Dorsolateral prefrontal cortex (tissue), 122 donors: ENCODE measurements at places on chromosomes 4 and X.

GRCh38 chrX:3763111-3763510 lies 49.7 kb upstream of the PRKX start:
- DNase-seq, result no peak

- DNase-seq, result no peak
These were observed 419.4 kb downstream of the KCNIP4 start for GRCh38 chr4:21529214-21529613.

- no peak for DNase-seq
These were observed 41.8 kb downstream of the OCRL start for GRCh38 chrX:129581904-129582303.

- DNase-seq, result no peak
These were observed 57.8 kb downstream of the PPP2R2C start for GRCh38 chr4:6414578-6414977.

DNA sequence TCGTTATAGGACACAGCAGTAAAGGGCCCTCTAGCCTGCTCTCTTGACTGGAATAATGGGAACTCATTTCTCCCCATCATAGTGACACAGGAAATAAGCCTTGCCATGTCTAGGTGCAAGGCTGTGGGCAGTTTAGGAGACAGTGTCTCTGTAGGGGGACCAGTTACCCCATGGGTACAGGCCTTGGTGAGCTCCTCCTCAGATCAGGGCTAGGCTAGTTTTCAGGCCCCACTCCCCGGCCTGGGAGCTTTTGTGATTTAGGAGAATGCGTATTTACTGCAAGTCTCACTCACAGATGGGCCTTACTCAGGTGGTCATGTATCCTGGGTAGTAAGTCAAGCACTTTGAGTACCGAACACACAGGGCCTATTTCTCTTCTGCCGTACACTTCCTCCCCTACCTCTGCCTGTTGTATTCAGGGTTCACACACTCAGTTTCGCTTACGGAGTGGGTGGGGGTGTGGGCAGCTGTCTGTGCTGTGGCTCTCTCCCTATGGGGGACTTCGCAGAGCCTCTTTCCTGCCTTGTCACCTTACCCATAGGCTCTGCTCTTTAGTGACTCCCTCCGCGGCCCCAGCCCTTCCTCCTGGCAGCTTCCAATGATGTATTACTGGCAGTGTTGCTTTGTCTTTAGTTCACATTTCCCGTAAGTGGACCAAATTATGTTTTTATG lies 34.2 kb downstream of the FAM193A start:
- DNase-seq, result no peak

DNA sequence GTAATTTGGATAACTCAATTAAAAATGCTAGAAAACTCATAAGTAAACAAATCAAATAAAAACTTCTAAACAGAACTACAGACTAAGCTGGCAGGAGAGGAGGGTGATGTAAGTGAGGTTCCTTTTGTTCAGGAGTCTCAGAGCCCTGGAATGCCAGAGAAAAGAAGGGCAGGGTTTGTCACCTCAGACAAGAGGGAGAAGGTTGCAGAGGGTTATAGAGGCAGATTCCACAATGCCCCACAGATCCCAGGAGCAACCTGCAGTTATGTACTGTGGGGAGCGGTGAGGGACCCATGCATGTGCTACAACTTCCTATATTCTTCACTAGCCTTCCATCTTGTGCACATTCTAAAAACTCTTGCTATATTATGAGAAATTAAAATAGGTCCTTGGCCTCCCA lies 129.7 kb downstream of the CFAP299 start:
- DNase-seq, result no peak

- DNase-seq, result no peak
These were observed 1.8 kb downstream of the SPCS3 start for GRCh38 chr4:176321589-176321988.

DNA sequence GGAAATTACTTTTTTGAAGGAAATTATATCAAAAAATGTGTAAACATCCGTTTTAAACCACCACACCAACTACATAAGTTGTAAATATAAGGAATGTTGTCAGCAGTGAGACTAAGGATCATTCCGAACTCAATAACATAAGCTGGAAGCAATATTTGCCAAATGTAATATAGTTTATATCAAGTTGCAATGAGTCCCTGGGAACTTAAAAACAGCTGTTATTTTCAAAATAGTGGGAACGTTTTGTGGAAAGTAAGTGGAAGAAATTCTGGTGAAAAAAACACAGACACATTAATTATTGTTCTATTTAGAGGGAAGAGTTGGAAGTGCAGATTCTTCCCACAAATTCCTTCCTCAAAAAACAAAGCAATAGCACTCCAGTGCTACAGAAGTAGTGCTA lies 444.3 kb downstream of the NAP1L3 start:
- DNase-seq, result no peak

DNA sequence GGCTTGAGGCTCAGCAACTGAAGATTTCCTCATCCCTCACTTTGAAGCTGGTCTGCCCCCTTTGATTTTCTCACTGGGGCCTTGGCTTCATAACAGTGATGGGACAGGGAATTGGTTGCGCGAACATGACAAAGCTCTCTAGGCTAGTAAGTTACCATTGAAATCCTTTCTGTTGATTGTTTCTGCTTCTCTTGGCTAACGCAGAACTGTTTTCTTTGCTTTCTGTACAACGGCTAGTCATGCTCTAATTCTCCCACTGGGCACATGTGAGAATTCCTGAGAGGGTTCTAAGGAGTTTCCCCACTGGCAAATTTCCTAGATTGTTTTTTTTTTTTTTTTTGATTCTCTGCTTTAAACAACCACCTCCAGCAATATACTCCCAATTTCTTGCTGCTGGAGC lies 738.6 kb downstream of the PCDH7 start:
- no peak for DNase-seq

- no peak for DNase-seq
These were observed 43.6 kb downstream of the TMEM131L start for GRCh38 chr4:153509724-153510123.

DNA sequence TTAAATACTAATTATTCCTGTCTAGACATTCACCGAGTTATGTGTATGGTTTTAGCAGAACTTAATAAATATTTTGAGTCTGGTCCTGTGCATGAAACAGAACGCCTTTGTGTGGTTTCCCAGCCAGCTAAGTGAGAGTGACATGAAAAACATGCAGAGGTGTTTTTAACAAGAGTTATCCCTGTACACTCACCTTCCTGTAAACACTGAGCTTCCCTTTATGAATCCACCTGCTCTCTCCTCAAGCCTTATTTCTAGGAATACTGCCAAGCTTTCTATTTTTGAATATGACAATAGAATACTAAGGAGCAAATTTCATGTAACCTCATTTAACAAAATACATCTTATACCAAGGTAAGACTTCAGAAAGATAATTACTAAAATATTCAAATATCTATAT lies 270.3 kb upstream of the CTSO start:
- no peak for DNase-seq

- no peak for DNase-seq
These were observed 331.5 kb downstream of the NKX6-1 start for GRCh38 chr4:84167564-84167963.

DNA sequence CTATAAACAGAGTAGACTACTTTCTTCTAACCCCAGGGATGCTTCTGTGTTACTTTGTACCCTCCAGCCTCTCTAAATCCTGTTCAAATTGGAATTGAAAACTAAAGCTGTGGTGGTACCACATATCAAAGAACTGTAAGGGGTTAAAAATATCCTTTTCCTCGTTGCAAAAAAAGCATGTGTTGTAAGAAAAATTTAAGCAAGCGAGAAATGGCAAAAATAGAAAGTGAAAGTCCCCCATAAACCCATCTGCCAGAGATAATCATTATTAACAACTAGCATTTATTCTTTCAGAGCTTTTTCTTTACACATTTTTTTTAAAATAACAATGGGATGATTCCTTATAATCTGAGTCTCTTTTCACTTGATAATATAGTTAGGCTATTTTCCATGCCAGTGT lies 40.6 kb downstream of the TMEM164 start:
- DNase-seq, result no peak

- DNase-seq, result no peak
These were observed 30.5 kb upstream of the BBS12 start for GRCh38 chr4:122701965-122702364.

DNA sequence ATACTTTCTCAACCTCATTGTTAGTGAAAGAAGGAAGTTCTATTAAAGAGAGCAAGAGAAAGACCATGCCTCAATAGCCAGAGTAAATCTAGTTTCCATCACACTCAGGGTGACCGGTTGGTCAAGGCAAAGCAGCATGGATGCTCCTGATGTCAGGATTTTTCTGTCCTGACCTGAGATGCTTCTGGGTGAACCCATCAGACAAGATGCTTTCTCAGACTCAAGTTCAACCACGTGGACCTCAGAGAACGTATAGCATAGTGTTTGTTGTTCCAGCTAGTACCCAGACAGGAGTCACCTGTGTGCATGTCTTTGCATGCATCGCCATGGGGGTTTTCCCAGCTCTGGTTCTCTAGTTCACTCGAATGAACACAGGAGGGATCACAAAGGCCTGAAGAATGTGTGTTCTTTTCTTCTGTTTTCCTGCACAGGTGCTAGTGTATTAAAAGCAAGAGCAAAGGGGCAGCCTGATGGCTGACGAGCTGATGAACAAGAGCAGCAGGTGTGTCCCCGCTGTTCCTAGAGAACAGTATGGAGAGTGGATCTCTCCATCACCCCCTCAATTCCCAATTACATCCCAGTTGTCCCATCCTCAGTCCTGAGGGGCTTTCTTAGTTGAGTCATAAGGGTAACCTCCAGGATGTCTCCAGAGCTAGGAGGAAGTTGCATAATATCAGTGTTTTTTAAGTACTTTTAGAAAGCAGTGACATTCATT lies 110.5 kb upstream of the ENPP6 start:
- no peak for DNase-seq

- peak; percentile 40 for DNase-seq
These were observed 6.3 kb downstream of the FNIP2 start for GRCh38 chr4:158775091-158775651.

- no peak for DNase-seq
These were observed 406.5 kb downstream of the RPA4 start for GRCh38 chrX:97290199-97290598.

GRCh38 chr4:793093-793861 lies 32.7 kb downstream of the CPLX1 start:
- DNase-seq, result peak; percentile 58

DNA sequence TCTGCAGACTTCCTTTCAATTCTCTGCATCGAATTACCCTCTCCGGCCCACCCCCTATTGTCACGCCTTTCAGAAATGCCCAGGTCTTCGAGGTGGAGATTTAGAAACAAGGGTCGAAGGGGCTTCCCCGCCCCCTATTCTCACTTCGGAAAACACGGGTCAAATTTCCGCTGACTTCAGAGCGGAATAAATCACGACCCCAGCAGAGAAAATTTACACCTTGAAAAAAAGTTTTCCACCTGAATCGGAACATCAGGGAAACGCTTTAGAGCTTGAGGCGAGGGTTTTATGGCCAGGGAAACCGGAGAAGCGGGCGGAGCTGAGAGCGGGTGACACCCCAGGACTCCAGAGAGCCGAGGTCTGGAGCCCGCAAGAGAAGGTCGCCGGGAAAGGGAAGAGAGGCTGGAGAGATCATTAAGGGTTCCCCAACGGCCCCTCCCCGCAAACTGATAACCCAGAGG lies 1.6 kb downstream of the SHISA3 start:
- no peak for DNase-seq

GRCh38 chr4:144712775-144713174 lies 66.8 kb downstream of the HHIP start:
- no peak for DNase-seq

DNA sequence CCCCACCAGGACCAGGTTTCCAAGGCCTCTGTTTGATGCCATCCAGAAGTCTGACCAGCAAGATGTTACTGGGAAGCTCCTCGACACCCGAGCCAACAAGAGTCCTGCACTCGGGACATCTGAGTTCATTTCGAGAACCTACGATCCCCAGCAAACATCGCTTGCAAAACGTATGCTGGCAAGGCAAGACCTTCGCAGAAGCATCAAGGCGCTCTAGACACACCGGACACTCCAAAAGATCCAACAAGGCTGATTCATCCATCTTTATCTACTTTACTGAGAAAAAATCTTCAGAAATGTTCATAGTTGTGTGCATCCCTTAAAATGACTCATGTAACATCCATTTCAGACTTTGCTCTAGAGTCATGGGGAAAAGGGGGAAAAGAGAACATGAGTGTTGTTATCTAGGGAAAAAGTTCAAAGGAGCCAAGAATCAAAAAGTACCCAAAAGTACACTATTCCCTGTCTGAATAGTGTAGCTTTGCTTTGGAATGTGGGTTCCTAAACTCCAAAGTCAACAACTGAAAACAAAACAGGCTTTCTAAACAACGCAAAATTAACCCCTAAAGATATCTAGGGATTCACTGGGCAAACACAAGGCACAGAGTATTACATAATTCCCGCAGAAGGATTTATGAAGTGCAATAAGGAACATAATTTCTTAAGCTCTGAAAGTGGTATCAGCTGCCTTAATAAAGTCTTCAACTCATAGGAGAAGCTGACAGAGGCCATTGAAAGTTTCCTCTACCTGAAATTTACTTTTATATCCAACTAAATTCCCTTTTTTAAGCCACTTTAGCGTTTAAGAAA lies 1.6 kb downstream of the SH3RF1 start:
- no peak for DNase-seq

GRCh38 chrX:153633607-153634180 lies 13.3 kb upstream of the DUSP9 start:
- DNase-seq, result peak; percentile 32

DNA sequence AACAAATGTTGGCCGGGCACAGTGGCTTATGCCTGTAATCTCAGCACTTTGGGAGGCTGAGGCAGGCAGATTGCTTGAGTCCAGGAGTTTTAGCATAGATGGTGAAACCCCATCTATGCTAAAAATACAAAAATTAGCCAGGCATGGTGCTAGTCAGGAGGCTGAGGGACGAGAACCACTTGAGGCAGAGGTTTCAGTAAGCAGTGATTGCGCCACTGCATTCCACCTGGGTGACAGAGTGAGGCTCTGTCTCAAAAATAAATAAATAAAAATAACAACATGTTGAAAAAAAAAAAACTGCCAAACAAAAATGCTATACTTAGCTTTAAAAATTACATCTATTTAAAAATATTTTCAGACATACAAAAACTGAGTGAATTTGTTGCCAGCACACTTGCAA lies 374.2 kb upstream of the SMIM31 start:
- no peak for DNase-seq

DNA sequence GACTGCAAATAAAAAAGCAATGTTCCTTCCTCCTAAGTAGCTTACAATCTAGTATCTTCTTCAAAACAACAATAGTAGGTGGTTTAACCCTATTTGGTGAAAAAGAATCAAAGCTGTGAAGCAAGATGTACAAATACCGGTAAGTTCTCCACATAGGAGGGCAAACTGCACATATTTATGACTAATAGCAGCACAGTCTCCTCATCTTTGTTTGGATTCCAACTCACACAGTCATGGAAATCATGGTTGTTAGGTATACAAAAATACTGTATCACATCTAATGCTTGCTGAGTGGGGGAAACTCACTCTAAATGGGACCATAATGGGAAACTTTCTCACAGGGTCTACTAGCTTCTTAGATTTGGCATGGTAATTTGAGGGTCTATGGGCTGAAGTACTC lies 597.2 kb downstream of the INPP4B start:
- DNase-seq, result no peak
